ENCODE measurements at places on chromosomes 3 and 15.

- no peaks in the 10 kb centered on the region for H3K36me3 ChIP-seq
- H3K27ac ChIP-seq = no peak overlapping the region
- DNase-seq = no peak
- no peaks in the 10 kb centered on the region for H3K4me1 ChIP-seq
- H3K27me3 ChIP-seq = no peaks in the 10 kb centered on the region
- no peak overlapping the region for H3K4me3 ChIP-seq
These were observed 1239.2 kb downstream of the NSUN3 start for GRCh38 chr3:95302044-95302443.

DNA sequence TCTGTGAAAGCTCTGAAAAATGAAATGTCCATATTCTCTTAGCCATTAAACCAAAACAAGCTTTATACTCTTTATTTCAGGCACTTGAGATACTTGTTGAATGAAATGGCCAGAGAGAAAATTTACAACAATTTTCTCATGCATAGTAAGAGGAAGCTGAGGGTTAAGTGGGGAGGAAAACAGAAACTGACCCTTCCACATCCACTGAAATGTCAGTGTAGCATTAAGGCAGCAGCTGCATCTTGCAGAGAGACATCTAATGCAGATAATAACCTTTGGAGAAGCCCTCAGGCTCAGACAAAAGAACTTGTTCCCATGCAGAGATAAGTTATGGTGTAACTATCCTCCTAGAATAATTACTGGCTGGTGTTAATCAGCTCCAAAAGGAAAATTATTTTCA is 34.0 kb downstream of the ZDHHC23 start:
- no peak overlapping the region for H3K4me3 ChIP-seq
- no peak overlapping the region for H3K27ac ChIP-seq
- no peaks in the 10 kb centered on the region for H3K27me3 ChIP-seq
- no peak for DNase-seq
- no peaks in the 10 kb centered on the region for H3K4me1 ChIP-seq

- H3K27me3 ChIP-seq = no peaks in the 10 kb centered on the region
- no peak overlapping the region for H3K27ac ChIP-seq
- DNase-seq = no peak
- H3K4me1 ChIP-seq = no peaks in the 10 kb centered on the region
- no peaks in the 10 kb centered on the region for H3K36me3 ChIP-seq
These were observed 388.0 kb upstream of the CDIN1 start for GRCh38 chr15:36191459-36191858.

GRCh38 chr15:56992725-56993124 is 74.3 kb downstream of the TCF12 start:
- H3K27me3 ChIP-seq = no peaks in the 10 kb centered on the region
- H3K4me3 ChIP-seq = no peak overlapping the region
- H3K4me1 ChIP-seq = peaks cover 13% of the 10 kb centered on the region
- DNase-seq = no peak

DNA sequence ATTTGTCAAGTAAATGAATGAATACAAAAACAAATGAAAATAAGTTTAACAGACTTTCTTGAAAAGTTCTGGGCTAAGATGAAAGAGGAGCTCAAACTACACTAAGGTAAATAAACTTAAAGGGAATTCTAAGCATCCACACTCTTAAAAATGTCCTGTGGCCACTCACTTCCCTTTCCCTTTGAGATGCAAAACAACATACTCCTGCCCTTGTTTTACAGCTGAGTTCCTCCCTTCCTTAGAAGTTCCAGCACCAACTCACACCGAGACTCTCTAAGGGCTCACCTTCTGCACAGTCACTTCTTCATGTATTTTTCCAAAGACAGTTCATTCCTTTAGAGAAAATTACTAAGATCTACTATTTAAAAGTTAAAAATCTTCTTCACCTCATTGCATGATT is 123.3 kb upstream of the CMC1 start:
- no peak overlapping the region for H3K4me3 ChIP-seq
- no peak for DNase-seq
- H3K4me1 ChIP-seq = no peaks in the 10 kb centered on the region
- no peak overlapping the region for H3K27ac ChIP-seq
- no peaks in the 10 kb centered on the region for H3K27me3 ChIP-seq

DNA sequence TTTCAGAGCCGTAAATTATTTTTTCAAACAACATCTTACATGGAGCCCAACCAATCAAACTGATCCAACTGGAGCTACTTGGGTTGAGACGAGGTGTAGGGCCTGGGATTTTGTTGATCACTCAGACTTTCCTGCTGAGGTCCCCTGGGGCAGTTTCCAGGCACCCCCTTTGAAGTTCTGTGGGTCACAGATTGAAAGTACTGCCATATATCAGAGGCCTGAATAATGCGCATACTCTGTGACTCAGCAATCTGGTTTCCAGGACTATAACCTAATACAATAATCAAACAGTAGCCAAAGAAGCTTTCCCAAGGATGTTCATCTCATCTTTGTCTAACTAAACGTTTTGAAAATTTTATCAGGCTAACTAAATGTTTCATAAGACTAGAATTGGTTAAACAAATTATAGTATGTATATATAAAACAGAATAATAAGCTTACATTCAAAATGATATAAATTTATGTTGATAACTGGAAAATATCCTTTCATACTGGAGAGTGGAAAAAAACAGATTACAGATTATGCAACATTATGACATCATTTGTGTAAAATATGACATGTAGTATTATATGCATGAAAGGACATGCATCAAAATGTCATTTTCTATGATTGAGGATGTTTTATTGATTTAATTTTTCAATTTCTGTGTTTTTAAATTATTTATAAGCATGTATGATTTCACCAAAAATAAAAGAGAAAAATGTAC is 617.1 kb downstream of the NTRK3 start:
- H3K27me3 ChIP-seq = no peaks in the 10 kb centered on the region
- H3K36me3 ChIP-seq = no peaks in the 10 kb centered on the region

DNA sequence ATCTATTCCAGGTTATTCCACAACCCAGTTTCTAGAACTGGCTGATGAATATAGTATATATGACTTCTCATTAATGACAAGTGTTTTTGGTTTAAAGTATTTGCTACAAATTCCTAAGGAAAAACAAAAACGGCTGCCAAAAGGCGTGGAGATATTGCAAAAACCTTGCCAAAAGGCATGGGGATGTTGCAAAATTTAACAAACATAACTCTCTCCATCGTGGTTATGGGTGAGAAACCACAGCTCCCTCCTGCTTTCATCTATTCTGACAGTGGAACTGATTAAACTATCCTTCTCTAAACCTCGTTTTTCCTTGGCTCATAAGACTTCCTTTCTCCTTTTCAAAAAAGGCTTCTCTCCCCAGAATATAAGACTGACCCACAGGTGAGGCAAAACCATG is 342.0 kb upstream of the PDZRN3 start:
- H3K27ac ChIP-seq = no peak overlapping the region
- no peak for DNase-seq
- no peak overlapping the region for H3K4me3 ChIP-seq
- H3K4me1 ChIP-seq = no peaks in the 10 kb centered on the region
- H3K27me3 ChIP-seq = no peaks in the 10 kb centered on the region

DNA sequence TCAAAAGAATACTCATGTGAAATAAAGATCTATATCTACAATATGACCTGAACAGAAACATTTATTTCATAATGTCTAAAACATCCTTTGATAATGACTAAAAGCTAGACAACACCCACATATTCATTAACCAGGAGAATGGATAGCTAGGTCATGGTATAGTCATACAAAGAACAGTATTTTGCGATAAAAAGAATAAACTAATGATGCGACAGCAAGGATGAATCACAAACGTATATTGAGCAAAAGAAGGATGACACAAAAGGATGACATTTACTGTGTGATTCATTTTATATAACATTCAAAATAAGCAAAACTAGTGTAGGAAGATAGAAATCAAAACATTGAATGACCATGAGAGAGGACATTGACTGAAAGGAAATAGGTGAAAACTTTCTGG is 1233.1 kb downstream of the OTOL1 start:
- H3K4me3 ChIP-seq = no peak overlapping the region
- no peaks in the 10 kb centered on the region for H3K27me3 ChIP-seq
- H3K36me3 ChIP-seq = no peaks in the 10 kb centered on the region
